Glutamatergic neuron (in vitro differentiated cells): ENCODE measurements at places on chromosomes 12 and 14.

GRCh38 chr12:42854826-42855225, 265.3 kb upstream of the PRICKLE1 start:
- H3K27me3 ChIP-seq = peaks cover 3% of the 10 kb centered on the region
- H3K4me3 ChIP-seq = no peak overlapping the region
- H3K4me1 ChIP-seq = no peaks in the 10 kb centered on the region
- H3K36me3 ChIP-seq = no peaks in the 10 kb centered on the region
- DNase-seq = no peak
- H3K27ac ChIP-seq = no peak overlapping the region

DNA sequence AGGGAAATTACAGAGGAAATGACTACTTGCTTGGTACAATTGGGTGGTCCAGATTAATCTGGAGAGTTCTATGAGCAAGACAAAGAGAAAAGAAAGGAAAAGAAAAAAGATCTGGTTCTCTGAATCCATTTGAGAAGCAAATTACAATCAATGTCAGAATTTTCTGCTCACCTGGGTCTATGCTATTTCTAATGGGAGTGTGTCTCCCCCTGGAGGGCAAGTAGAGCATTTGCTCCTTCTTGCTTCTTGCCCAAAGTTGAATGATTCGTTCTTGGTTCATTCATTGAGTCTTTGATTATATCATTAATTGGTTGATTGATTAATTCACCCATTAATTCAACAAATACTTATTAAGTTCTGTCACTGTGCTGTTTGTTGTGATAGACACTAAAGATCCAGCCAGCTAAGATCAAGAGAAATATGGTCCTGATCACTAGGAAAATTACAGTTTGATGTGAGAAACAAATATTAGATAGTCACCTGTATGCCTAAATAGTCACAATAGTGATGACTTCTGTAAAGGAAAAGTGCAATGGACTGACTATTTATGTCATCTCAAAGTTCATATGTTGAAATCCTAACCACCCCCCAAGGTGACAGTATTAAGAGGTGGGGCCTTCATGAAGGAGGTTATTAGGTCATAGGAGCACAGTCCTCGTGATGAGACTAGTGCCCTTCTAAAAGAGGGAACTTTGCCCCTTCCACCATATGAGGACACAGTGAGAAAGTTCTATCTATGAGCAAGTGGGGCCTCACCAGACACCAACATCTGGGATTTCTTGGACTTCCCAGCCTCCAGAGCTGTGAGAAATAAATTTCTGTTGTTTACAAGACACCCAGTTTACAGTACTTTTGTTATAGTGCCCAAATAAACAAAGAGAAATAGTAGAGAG, 8.0 kb upstream of the ASB8 start:
- no peak overlapping the region for H3K4me3 ChIP-seq
- no peaks in the 10 kb centered on the region for H3K36me3 ChIP-seq
- no peaks in the 10 kb centered on the region for H3K4me1 ChIP-seq
- H3K27me3 ChIP-seq = peaks cover 2% of the 10 kb centered on the region

GRCh38 chr12:90239732-90240260, 531.2 kb upstream of the ATP2B1 start:
- H3K4me1 ChIP-seq = no peaks in the 10 kb centered on the region
- H3K4me3 ChIP-seq = no peak overlapping the region
- no peak overlapping the region for H3K27ac ChIP-seq
- DNase-seq = no peak
- peaks cover 4% of the 10 kb centered on the region for H3K36me3 ChIP-seq
- H3K27me3 ChIP-seq = no peaks in the 10 kb centered on the region

GRCh38 chr12:96445691-96446583, 43.4 kb upstream of the CFAP54 start:
- DNase-seq = no peak
- no peak overlapping the region for H3K27ac ChIP-seq
- peaks cover 2% of the 10 kb centered on the region for H3K27me3 ChIP-seq
- H3K4me3 ChIP-seq = no peak overlapping the region
- peaks cover 1% of the 10 kb centered on the region for H3K4me1 ChIP-seq
